Psoas muscle (tissue), 8 donors: ENCODE measurements at places on chromosomes 7 and 10.
A peak's percentile ranks its signal among the peaks of the same experiment; 100 is the strongest.

- H3K4me1 ChIP-seq: no peaks in the 10 kb centered on the region
- H3K36me3 ChIP-seq: peaks cover 34% of the 10 kb centered on the region
- H3K27ac ChIP-seq: no peak overlapping the region
- no peaks in the 10 kb centered on the region for H3K27me3 ChIP-seq
- H3K4me3 ChIP-seq: no peak overlapping the region
Measured at GRCh38 chr7:114658216-114658615, 243.6 kb downstream of the FOXP2 start.

DNA sequence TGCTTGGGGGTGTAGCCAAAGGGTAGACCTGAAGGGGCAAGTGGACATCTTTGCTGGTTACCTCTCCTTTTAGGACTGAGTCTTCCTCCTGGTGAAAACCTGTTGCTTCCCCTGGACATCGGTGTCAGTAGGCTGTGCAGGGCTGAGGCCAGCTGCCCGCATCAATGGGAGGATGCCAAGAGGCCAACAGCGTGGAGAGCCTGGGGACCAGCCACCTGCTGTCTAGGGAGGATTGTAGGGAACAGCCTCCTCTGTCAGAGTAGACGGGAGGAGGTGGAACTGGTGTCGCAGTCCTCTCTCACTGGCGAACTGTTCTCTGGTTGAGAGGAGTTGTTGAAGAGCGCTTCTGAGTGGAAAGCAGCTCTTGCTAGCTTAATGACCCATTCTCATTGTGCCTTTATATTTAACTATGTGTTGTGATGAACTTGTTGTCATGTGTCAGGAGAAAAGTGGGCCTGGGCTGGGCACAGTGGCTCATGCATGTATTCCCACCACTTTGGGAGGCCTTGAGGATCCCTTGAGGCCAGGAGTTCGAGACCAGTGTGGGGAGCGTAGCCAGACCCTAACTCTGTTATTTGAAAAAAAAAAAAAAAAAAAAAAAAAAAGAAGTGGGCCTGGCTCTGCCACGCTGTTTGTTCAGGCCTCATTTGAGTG is 1.8 kb downstream of the SUFU start:
- H3K27ac ChIP-seq: peak overlapping the region; percentile 75
- H3K27me3 ChIP-seq: no peaks in the 10 kb centered on the region
- peaks cover 47% of the 10 kb centered on the region for H3K4me1 ChIP-seq

DNA sequence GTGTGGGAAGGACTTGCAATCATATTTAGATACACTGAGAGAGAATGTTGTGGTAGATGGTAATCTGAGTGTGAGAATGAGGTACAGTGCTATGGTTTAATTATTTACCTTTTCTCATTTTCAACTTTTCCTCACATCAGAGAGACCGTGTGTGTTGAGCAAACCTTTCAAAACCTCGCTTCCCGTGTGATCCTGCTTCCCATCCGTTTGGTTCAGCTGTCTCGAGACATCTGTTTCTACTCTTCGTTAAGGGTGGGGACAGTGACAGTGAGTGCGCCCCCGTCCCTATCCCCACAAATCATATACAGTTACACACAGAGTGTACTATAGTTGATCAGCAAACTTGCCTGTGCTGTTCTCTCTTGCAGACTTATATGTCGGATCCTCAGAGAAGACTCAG is 33.0 kb upstream of the NOBOX start:
- DNase-seq: no peak
- no peaks in the 10 kb centered on the region for H3K36me3 ChIP-seq
- H3K27me3 ChIP-seq: no peaks in the 10 kb centered on the region
- no peak overlapping the region for H3K27ac ChIP-seq
- H3K4me3 ChIP-seq: no peak overlapping the region
- no peaks in the 10 kb centered on the region for H3K4me1 ChIP-seq

DNA sequence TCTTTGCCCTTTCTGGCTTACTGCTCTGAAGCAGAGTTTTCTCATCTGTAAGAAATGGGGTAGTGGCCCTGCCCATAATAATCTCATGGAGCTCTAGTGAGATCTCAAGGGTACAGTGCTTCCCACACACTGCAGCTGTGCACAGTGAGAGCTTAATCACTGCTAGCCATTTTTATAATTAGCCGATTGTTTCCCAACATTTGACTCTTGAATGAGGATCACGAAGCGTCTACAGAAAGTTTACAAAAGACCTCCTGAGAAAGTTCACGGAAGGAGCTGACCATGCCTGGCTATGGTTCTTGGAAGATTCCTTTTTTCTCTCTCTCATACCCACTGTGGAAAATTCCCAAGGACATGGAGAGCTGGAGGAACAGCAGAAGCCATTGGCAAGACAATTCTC is 70.4 kb downstream of the FAM171A1 start:
- DNase-seq: no peak
- H3K27ac ChIP-seq: no peak overlapping the region
- no peaks in the 10 kb centered on the region for H3K27me3 ChIP-seq
- no peak overlapping the region for H3K4me3 ChIP-seq
- no peaks in the 10 kb centered on the region for H3K36me3 ChIP-seq

DNA sequence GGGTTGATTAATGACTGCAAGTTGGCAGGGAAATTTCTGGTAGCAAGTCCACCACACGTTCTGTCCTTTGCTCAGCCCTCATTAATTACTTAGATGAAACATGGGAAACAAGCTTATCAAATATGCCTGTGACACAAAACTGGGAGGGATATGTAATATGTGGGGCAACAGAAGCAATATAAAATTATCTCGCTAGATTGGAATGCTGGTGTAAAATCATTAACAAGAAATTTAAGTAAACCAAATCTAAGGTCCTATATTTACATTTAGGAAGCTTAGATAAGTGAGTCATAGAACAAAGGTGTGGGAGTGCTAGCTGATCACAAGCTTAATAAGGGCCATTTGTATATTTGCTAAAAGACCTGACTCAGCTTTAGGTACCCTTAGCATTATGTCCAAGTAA is 23.5 kb downstream of the TRPV5 start:
- H3K36me3 ChIP-seq: no peaks in the 10 kb centered on the region
- H3K27ac ChIP-seq: no peak overlapping the region
- H3K27me3 ChIP-seq: no peaks in the 10 kb centered on the region
- DNase-seq: no peak

DNA sequence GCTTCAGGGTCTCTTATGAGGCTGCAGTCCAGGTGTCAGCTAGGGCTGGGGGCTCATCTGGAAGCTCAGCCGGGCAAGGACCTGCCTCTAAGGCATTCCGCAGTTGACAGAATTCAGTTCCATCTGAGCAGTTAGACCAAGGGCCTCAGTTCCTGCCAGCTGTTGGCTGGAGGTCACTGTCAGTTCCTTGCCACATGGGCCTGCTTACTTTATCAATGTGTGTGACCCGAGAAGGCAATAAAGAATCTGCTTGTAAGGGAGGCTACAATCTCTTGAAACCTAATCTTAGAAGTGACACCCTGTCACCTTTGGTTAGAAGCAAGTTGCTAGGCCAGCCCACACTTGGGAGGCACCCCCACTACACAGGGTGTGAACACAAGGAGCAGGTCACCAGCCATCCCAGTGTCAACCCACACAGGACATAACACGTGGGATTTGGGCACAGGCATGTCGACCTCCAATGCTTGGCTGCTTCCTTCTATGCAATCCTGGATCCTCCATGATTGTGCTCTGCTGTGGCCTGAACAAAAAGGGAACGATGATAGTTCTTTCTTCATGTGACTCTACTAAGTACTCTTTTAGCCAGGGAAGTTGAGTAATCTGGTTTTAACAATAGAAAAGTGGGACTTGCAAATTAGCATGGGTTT is 41.8 kb downstream of the MTURN start:
- no peaks in the 10 kb centered on the region for H3K27me3 ChIP-seq
- H3K4me3 ChIP-seq: no peak overlapping the region
